Kidney epithelial cell (primary cell): ENCODE measurements at places on chromosomes 6 and 20.

GRCh38 chr6:170443151-170443662 is 109.9 kb downstream of the PSMB1 start:
- no peak for DNase-seq

- DNase-seq, result no peak
Observed at GRCh38 chr20:58028123-58028522, 200.3 kb downstream of the ANKRD60 start.

GRCh38 chr20:5474646-5475550 is 158.1 kb upstream of the PROKR2 start:
- no peak for DNase-seq

- DNase-seq, result no peak
Observed at GRCh38 chr6:30163918-30164654, 740 bp downstream of the TRIM15 start.

DNA sequence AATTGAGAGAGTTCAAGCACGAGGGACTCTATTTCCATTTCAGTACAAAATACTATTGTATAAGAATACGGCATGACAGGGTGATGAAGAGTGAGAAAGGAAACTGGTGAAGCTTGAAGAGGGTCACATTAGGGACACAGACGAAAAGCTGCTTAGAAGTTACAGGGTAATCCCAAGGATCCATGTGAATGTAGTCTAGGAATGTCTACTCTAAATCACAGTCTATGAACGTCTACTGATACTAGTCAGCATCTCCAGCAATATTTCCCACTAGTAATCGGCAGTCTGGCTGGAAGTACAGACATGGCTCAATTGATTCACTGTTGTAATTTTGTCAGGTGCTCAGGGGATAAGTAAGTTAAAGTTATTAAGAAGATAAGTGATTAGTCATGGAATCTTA is 156.4 kb downstream of the ASCC3 start:
- DNase-seq, result no peak
